ENCODE measurements at places on chromosomes 13 and 19.
A peak's percentile ranks its signal among the peaks of the same experiment; 100 is the strongest.

GRCh38 chr13:80389073-80390038 lies 48.4 kb upstream of the SPRY2 start:
- DNase-seq, result no peak

- DNase-seq, result no peak
Measured at GRCh38 chr13:41864658-41865057, 96.3 kb downstream of the VWA8 start.

GRCh38 chr13:34164582-34164981 lies 346.6 kb downstream of the RFC3 start:
- DNase-seq, result no peak

GRCh38 chr19:883661-884211 lies 9.3 kb downstream of the MED16 start:
- DNase-seq, result no peak

- DNase-seq, result no peak
Measured at GRCh38 chr13:93505104-93505952, 278.7 kb downstream of the GPC6 start.

GRCh38 chr13:77375560-77376108 lies 48.7 kb upstream of the MYCBP2 start:
- DNase-seq, result no peak

DNA sequence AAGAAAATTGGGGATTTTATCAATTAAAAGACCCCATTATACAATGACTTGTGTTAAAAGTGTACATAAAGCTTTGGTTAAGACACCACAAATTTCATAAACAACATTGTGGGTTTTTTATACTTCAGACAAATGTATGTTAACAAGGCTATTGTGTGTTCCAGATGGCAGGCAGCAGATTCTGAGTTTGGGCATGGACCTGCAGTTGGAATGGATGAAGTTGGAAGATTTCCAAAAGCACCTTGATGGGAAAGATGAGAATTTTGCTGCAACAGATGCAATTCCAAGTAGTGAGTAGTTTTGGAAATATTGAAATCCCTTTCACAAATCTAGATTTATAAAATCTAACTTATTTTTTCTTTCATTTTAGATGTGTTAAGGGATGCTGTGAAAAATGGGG lies 25.4 kb downstream of the MPHOSPH8 start:
- no peak for DNase-seq

GRCh38 chr19:43526884-43527859 lies at the start of gene ETHE1:
ETHE1 (minus strand) TSS chr19:43527201; CDS start chr19:43527177, 24 bp downstream.
- DNase-seq, result peak; percentile 95

DNA sequence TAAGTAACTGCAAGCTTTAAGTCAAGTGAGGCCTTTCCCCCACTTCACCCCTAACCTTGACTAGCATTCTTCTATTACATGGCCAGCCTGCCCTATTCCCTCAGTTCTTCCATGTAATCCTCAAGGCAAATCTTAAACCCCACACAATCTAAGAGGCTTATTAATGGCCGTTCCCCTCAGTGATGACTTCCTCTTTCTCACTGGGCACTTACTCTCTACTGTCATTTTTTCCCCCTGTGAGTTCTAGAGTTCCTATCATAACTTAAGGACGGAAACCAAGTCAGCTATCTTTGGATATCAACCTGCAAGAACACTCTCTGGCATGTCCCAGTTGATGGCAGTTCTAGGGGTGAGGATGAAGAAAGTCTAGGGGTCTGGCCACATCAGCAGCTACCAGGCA lies 131.2 kb downstream of the DCLK1 start:
- DNase-seq, result no peak

GRCh38 chr13:94966422-94966955 lies 254.1 kb upstream of the SOX21 start:
- DNase-seq, result no peak

DNA sequence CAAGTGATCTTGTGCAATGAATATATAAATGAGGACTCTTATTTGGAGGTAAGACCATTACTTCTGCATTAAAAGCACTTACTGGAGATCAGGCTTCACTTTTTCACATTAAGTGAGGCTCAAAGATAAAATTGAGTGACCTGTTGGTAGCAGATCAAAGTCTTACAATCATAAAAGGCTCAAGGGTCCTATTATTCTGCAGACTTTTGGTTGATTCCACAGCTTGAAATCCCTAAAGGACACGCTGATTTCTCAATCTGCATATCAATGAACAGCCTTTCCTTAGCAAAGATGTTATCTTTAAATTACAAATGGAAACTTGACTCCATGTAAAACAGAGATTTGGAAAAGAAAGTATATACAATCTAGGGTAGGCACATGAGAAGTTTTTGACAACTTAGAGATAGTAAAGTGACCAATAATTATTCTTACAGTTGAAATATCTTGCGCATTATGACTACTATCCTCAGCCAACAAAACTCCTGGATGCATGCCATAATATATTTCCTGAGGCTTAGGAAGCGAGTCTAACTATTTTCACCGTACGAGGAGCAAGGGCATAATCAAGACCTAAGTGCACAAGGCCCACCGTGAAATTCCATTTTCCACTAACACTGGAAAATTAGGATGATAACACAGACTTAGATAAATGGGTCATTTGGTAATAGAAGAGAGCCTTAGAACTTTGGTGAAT lies 640.7 kb downstream of the LIG4 start:
- no peak for DNase-seq

GRCh38 chr13:48252176-48252575 lies 19.2 kb downstream of the ITM2B start:
- DNase-seq, result no peak

GRCh38 chr19:41420101-41420880 lies 6.9 kb downstream of the B3GNT8 start:
- DNase-seq, result no peak

DNA sequence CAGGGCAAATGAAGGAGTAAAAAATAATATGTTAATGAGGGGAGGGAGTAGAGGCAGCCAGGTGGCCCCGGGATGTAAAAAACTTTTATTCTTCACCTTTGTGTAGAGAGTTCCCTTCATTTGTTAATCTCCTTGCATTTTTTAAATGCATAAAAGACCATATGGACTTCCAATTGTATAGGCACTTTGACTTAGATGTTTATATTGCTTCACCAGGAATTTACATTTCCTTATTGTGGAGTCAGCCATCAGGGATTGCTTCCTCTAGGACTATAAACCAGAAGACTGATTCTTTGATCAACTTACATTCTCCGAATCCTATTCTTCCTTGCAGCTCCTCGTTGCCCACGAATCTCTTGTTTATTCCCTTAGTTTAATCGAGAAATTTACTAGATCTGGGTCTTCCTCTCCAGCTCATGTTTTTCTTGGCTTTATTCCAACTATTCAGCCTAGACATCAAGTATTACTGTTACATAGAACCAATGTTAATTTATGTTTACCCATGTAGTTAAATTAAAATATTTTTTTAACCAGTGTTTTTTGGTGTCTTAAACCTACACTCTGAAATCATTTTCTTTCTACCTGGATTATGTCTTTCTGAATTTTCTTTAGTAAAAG lies 1187.0 kb upstream of the SLC10A2 start:
- DNase-seq, result no peak

- DNase-seq, result no peak
Measured at GRCh38 chr19:16677055-16677454, 16.1 kb downstream of the TMEM38A start.

- no peak for DNase-seq
Measured at GRCh38 chr13:70162141-70162540, 53.9 kb upstream of the KLHL1 start.

- DNase-seq, result no peak
Measured at GRCh38 chr13:21338156-21338555, 120.9 kb downstream of the ZDHHC20 start.

GRCh38 chr13:36666477-36667229 lies 7.2 kb upstream of the SERTM1 start:
- no peak for DNase-seq

DNA sequence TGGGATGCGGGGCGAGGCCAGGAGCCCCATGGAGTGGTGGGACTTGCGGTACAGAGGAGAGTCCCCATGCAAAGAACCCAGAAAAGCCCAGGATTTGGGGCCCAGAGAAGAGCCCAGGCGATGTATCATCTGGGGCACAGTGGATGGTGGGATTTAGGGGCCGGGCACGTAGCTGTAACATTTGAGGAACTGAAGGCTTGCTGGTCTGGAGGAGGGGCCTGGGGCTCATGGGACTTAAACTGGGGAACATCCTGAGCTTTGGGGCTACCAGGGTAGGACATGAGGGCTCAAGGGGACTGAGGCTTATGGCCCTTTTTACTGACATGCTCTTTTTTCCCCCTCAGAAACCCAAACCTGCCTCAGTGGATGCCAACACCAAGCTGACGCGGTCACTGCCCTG lies 13.5 kb downstream of the MED25 start:
- DNase-seq, result no peak

DNA sequence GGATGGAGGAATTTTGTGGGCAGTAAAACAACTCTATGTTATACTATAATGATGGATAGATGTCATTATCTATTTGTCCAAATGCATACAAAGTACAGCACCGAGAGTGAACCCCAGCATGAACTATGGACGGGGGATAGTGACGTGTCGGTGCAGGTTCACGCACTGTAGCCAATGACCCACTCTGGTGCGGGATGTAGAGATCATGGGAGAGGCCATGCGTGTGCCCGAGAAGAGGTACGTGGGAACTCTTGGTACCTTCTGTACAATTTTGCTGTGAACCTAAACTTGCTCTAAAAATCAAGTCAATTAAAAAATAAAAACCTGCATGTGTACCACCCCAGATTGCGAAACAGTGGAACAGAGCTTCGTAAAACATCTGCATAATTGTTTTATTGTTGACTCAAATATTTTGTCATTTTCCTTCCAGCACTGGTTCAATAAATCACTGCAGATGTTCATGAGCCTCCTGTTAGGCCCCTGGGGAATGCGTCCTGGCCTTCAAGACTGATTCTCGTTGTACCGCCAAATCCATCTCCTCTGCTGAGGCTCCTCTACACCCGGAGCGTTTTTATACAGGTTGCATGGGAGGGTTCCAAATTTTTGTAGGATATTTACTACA lies 30.9 kb downstream of the COL4A1 start:
- no peak for DNase-seq

- DNase-seq, result no peak
Measured at GRCh38 chr19:7326105-7326877, 22.4 kb upstream of the ARHGEF18 start.

DNA sequence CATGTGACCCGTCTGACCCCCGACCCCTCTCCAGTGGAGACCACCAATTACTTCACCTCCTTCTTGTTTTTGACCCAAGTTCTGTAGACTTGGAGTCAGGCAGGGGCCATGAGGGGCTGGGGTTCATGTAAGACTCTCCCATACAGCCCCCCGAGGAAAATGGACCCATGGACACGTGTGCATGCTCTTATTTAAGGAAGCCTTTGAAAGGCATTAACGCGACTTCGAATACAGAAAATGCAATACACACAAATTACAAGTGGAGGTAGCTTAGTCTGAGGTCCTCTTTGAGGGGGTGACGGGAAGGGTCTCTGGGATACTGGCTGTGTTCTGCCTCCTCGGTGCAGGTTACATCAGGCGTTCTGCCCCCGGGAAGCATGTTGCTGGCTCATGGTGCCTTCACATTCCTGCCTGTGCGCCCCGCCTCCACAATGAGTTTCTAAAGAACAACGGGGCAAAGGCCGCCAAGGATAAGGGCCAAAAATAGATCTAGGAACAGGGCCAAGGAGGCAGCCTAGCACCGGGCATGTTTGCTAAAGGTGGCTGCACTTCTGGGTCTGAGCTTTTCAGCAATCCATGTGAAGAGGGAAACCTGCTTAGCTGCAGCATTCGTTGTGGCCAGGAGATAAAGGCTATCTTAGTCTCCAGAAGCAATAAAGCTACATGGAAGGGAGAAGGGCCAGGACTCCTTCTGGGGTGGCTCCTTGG lies 54.5 kb downstream of the RAB20 start:
- no peak for DNase-seq

DNA sequence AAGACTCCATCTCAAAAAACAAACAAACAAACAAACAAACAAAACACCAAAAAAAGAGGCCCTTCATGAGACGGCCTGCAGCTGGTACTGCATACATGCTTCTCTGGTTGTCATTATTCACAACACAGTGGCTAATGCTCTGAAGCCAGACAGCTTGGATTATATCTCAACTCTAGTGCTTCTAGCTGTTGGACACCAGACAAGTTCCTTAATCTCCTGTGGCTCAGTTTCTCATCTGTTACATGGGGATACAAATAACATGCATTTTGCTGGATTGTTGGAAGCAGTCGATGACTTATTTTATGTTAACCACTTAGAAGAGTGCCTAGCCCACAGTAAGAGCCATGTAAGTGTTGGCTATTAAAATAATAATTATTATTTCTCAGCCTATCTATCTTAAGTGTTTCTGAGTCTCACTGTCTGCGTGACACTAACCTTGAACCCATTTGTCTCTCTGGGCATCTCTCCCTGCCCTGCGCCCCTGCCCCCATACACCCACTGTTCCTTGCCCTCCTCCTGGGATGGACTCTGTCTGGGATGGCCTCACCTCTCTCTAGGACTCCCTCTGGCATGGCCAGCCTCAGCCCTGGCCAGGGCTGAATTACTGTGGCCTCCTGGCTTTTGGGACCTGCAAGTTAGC lies 3.1 kb upstream of the JUNB start:
- no peak for DNase-seq

GRCh38 chr13:45417790-45418534 lies at the start of gene SLC25A30:
SLC25A30 (minus strand) TSS chr13:45418373; CDS start chr13:45411425, 6,948 bp downstream.
- DNase-seq, result peak; percentile 97

DNA sequence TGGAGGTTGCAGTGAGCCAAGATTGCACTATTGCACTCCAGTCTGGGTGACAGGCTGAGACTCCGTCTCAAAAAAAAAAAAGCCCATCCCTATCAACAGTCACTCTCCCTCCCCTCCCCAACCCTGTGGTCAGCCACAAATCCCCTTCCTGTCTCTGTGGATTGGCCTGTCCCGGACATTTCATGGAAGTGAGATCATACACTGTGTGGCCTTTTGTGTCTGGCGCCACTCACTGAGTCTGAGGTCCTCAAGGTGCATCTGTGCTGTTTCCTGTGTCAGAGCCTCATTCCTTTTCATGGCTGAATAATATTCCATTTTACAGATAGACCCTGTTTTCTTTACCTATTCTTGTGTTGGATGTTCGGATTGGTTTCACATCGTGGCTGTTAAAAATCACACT lies 149.5 kb downstream of the PTPRS start:
- no peak for DNase-seq
